ENCODE measurements at places on chromosomes 4 and X.
A peak's percentile ranks its signal among the peaks of the same experiment; 100 is the strongest.

GRCh38 chr4:91525621-91526020 is 778.1 kb upstream of the GRID2 start:
- DNase-seq: no peak

- DNase-seq: no peak
Measured at GRCh38 chr4:76055016-76055415, 19.1 kb upstream of the CXCL11 start.

- no peak for DNase-seq
Measured at GRCh38 chrX:17012465-17012864, 66.0 kb downstream of the REPS2 start.

DNA sequence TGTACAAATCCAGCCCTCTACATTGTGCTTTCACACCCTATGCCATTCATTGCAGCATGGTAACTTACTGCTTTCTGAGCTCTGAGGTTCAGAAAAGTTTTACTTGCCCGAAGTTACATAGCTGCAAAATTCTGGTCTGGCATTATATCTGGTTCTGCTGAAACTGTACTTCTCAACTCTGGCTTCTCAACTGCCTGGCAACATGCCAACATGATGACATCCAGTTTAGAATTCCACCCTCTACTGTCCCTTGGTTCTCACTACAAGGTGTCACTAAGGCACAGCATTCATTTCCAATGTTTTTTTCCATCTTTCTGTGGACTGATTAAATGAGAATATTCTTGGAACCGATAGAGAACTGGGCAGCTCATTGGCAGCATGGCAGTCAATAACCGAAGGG is 242.9 kb upstream of the PRPS2 start:
- DNase-seq: no peak

DNA sequence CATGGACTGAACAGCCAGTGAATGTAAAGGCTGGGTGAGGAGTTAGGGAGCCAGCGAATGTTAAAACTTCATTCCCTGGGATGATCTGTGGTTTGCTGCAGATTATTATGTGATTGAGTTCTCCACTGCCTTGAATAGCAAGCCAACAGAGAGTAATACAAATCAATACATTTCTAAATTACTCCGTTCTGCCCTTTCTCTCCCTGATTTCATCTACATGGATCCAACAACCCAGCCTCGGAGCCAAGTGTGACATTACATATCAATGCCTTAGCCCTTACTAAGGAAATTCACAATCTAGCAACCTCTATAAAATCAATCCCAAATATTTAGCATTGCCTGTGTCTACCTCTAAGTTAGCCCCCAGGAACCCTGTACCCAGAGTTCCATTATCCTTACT is 11.0 kb downstream of the HSD17B13 start:
- no peak for DNase-seq

DNA sequence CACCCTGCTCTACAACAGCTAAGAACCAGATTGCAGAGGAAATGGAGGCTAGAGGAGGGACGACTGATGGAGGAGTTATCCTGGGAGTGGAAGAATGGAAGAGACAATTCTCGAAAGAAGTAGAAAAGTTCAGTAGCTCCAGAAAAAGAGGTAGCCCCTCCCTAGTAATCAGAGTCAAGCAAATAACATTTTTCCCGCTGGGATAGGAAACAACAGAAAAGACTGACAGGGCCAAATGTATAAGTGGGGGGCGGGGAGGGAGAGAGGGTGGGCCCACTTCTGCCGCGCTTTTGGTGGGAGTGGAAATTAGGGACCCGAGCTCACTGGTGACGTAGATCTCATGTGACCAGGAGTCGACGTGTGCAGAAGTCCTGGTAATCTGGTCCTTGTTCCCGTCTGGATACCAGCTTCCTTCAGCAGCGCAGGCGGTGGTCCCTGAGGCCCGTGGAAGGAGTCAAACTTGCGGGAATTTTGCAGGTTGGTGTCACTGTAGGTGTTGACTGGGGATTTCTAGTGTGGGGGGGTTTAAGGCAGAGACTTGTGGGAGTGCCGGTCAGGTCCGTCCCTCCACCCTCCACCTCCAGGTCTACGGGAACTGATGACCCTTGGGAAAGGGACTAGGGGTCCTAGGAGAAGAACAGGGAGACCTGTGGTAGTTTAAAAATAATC is at the start of gene TCEAL9:
Gene TCEAL9 (plus strand): TSS at position 377 of the 669 bp plus-strand sequence. CDS start 1,179 bp downstream, outside the sequence.
- peak; percentile 5 for DNase-seq

DNA sequence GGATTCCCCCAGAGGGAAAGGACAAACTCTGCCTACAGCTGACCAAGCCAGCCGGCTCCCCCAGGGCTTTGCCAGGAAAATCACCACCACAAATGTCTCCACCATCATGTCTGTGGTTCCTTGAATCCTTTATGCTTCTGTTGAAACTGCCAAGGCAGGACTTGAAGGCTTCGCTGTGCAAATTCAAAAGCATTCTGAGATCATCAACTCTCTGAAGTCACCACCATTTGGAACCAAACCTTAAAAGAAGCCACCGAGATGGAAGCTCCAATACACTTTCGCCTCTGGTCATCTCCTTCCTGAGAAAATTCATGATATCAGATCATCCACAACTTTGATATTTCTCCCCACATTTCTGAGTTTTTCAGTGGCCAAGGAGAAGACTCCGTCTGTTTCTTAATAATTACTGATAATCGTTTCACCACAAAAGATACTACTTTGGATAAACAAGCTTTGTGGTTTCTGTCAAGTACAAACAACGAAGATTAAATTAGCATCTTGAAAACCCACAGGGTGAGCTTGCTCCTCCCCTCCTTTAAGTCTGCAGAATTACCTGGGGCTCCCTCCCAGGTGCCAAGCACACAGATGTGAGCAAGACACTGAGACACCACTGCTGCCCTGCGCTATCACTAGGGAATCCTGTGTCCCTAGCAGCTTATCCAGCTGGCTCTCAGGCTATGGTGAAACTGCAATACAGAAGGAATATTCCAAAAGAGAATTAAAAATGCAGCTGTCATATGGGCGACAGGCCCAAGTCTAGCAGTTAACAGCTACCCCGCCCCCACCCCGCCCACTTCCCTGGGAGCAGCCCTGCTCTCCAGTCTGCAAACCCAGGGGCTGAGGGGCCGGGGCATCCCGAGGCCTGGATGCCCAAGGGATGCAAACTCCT is 125.0 kb upstream of the TBL1X start:
- no peak for DNase-seq

DNA sequence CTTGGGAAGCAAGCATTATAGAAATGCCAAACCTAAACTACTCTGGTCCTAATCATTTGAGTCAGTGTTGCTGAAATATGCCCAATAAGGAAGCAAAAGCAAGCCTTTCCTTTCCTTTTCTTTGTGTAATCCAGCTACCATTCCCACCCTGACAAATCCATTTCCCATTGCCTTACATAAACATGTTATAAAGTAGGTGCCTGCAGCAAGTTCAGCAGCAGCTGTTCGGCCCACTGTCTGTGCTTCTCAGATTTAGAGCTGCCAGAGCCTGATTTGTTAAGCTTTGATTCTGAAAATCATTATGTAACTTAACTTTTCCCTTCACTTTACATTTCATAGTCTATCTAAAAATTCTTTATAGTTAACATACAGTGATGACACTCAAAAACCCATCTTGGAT is 148.6 kb downstream of the EPHA5 start:
- DNase-seq: no peak

- no peak for DNase-seq
Measured at GRCh38 chrX:13223868-13224567, 95.8 kb downstream of the ATXN3L start.

DNA sequence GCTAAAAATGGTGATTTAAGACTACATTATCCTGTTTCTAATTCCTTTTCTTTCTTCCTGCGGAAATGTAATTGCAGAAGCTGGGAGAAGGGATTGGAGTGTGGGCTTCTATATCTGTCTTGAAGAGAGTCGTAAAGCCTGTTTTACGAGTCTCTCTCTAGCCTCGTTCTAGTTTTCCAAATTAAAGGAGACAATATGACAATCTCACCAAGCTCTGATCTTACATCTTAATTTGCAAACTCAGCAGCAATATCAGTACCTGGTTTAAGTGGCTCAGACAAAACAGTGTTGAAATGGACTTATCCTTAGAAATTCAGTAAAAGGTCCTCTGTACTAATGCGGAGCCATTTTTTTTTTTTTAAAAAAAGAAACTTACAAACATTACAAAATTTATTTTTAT is 349.5 kb upstream of the HAND2 start:
- DNase-seq: no peak

- DNase-seq: no peak
Measured at GRCh38 chr4:184147858-184148737, 69.6 kb downstream of the ENPP6 start.

- no peak for DNase-seq
Measured at GRCh38 chr4:137538526-137538925, 6.2 kb upstream of the PCDH18 start.

DNA sequence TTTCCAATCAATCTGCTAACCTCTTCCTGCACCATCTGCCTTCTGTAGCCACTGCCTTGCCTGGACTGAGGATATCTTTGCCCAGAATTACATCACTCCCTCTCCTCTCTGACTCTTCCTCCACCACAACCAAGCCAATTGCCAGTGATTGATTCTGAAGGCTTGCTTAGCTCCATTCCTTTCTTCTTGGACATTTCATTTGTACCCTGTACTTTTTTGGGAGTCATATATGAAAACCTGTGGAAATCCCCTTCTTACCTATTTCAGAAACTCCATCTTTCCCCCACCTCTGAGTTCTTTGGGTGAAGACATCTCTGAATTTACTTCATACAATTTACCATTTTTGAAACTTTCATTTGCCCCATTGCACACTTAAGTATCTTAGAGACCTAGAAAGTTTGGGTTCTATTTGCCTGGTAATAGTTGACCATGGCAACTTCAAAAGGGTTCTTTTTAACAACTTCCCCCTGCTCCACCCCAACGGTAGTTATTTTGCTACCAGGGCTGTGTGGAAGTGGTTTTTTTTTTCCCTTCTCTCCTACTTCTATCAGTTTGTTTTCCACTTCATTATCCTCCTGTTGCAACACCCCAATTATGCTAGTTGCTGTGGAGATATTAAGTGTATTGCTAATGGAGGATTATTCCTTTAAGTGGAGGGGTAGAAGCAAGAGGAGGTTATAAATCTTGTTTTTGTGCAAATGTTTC is 14.3 kb downstream of the SGMS2 start:
- no peak for DNase-seq

GRCh38 chrX:20118065-20118824 is 1.5 kb upstream of the MAP7D2 start:
- DNase-seq: no peak

DNA sequence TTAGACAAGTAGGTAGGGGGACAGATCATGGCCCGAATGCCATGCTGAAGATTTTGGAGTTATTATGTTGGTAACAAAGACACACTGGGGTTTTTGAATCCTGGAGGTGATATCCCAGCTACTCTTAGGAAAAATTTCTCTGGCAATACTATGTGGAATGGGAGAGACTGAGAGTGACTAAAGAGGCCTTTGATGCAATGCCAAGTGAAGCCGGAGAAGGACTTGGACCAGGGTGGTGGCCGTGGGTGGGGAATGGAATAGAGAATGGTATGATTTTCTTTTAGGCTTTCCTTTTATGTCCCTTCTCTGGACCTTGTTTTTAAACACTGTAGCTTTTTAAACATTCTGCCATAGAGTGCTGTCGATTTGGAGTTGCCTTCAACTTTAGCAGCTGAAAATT is 141.6 kb downstream of the DCLK2 start:
- no peak for DNase-seq

- no peak for DNase-seq
Measured at GRCh38 chr4:64903986-64904385, 494.7 kb upstream of the TECRL start.

DNA sequence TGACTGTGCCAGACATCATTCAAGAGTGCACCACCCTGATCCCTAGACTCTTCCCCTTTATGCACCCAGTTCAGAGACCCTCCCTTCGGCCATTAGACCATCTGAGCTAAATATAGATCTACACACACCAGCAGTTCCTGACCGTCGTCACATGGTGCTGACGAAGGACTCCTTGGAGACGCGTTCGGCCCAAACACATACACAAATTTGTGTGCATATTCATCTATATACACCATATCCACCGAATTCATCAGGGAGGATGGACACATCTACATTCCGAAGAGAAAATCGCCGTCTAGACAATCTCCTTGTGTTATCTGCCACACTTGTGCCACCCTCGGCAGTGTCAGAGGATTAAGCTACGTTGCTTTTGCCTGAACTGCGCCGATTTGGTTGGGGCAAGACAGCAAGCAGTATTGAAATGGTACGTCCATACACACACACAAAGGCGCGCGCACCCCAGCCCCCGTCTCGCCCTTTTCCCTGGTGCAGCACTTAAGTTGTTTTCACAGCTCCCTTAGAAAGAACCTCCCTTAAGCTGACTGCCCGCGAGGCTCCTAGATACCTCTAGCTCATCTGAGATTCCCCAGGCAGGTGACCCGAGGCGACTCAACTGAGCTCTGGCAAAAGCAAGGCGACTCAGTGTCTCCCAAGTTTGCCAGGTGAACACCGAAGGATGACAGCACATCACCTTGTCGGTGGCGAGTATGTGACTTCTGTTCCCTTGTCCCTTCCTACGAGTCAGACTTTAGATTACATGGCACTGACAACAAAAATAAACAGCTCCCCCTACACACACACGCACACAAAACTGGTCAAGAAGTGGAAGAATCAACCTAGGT is 1.0 kb downstream of the RASGEF1B start:
- peak; percentile 37 for DNase-seq

DNA sequence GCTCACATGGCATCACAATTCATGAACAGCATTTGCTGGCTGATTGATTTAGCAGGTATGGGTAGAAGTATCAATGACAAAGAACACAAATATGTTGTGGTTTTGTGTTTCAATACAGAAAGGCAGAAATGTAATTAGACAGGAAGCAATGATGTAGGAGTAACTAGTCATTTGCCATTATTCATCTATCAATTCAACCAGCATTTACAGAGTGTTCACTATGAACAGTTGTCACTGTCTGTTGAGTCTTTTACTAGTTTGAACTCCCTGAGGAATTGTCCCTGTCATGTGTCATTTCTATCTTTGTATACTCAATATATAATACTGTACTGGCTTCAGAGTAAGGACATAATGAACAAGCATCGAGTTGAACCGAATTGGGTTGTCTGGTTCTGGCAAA is 51.5 kb upstream of the ARHGAP24 start:
- no peak for DNase-seq

- no peak for DNase-seq
Measured at GRCh38 chr4:158782551-158783360, 13.9 kb downstream of the FNIP2 start.

GRCh38 chrX:154373340-154374306 is 811 bp downstream of the FLNA start:
- DNase-seq: peak; percentile 35

GRCh38 chr4:48467891-48468290 is 15.3 kb upstream of the SLC10A4 start:
- no peak for DNase-seq

DNA sequence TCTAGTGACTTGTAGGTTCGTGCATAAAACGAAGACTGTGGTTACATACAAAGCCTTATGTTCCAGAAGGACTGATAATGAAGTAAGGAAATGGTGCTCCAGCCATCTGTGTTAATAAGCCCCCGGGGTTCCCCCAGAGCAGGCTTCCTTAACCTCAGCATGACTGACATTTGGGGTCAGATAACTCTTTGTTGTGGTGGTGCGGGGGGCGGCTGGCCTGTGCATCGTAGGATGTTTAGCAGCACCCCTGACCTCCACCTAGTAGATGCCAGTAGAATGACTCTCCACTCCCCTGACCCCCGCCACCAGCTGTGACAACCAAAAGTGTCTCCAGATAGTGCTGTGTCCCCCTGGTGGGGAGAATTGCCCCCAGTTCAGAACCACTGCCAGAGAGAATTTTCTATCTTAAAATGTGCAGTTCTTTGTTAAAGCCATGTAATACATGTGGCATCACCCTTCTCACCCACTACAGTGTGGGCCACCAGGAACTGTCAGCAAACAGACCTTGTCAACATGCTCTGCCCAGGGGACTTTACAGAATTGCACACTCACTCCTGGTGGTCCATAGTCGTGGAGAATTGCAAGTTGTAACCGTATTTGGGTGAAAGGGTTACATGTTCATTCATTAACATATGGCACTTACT is 7.5 kb downstream of the SH3KBP1 start:
- DNase-seq: no peak
